ENCODE measurements at places on chromosomes 4 and X. TPM values are rescaled to one million over a fixed set of nuclear protein-coding genes. Genes with fewer than 3 reads are reported as not detected.

Gene IL2
- total RNA-seq = 168 TPM

DNA sequence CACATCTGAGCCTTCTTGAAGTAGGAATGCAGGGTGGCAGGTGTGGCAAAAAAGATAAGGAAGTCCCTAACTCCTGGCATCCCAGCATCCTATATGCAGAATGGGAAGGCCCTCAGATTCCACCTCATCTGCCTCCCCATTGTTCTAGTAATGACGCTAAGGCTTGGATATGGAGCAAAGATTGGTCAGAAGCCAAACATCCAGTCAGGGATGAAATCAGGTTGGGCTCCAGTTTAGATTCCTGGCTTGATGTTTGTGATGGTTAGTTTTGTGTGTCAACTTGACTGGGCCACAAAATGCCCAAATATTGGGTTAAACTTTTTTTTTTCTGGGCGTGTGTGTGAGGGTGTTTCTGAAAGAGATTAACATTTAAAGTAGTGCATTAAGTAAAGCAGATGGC lies 39.6 kb upstream of the MAGEA4 start:
- no peak for DNase-seq

- no peak for DNase-seq
These were observed 740.3 kb upstream of the FRG1 start for GRCh38 chr4:189200353-189200752.

DNA sequence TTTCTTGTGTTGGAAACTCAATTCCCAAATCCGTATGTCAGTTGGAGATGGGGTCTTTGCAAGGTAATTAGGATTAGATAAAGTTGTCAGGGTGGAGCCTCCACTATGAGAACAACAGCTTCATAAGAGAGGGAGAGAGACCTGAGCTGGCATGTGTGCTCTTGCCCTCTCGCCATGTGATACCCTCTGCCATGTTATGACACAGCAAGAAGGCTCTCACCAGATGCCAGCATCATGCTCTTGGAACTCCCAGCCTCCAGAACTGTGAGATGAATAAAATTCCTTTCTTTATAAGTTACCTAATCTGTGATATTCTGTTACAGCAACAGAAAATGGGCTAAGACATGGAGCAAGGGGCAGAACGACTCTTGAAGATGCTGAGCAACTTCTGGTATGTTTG lies 201.9 kb upstream of the BOD1L1 start:
- DNase-seq = no peak
